A549 treated with ZK216348 at 1 μM for 4 hours (cell line): ENCODE measurements at places on chromosomes 11 and 22. TPM values are rescaled to one million over a fixed set of nuclear protein-coding genes. Genes with fewer than 3 reads are reported as not detected.

Gene SLC22A8
- not detected in 5 replicates for total RNA-seq

Gene GGT5
- 1.5 to 4.0 TPM (median 3.7 TPM) in 5 replicates for total RNA-seq

Gene GDPD4
- not detected in 5 replicates for total RNA-seq

Gene TRIM48
- total RNA-seq, result not detected in 5 replicates

Gene PTDSS2
- 26.9 to 53.0 TPM (median 47.1 TPM) in 5 replicates for total RNA-seq

Gene OR5B21
- total RNA-seq, result not detected in 5 replicates

Gene TPST2
- 9.6 to 13.0 TPM (median 10.8 TPM) in 5 replicates for total RNA-seq

Gene SCGB2A2
- not detected in 5 replicates for total RNA-seq

Gene FAM111B
- 6.2 to 9.0 TPM (median 7.7 TPM) in 5 replicates for total RNA-seq

Gene FOLH1
- total RNA-seq, result not detected in 5 replicates

Gene TRIM51
- not detected in 5 replicates for total RNA-seq

Gene OR52I2
- not detected in 5 replicates for total RNA-seq

Gene CATSPERZ
- total RNA-seq, result 1.7 to 2.4 TPM (median 2.3 TPM) in 5 replicates

Gene RANGAP1
- 57.6 to 97.5 TPM (median 96.4 TPM) in 5 replicates for total RNA-seq

Gene PGR
- total RNA-seq, result not detected in 5 replicates

Gene GNAZ
- total RNA-seq, result 1.8 to 3.3 TPM (median 2.7 TPM) in 5 replicates

Gene TRIM51G
- not detected in 5 replicates for total RNA-seq

Gene PATE2
- total RNA-seq, result 0.41 TPM in 1 of 5 replicates, not detected in the others

Gene RBM4B
- total RNA-seq, result 15.4 to 24.4 TPM (median 21.5 TPM) in 5 replicates

Gene MAP4K2
- total RNA-seq, result 5.2 to 11.6 TPM (median 9.0 TPM) in 5 replicates

Gene DEFB131B
- not detected in 5 replicates for total RNA-seq

Gene IGF2
- 1.9 to 3.3 TPM (median 3.1 TPM) in 5 replicates for total RNA-seq

Gene UBQLN3
- total RNA-seq, result not detected in 5 replicates

Gene NCAPH2
- 28.3 to 43.0 TPM (median 36.3 TPM) in 5 replicates for total RNA-seq

Gene C22orf42
- not detected in 5 replicates for total RNA-seq

Gene GLYATL2
- not detected in 5 replicates for total RNA-seq

Gene SLC22A6
- not detected in 5 replicates for total RNA-seq

Gene KRTAP5-7
- total RNA-seq, result not detected in 5 replicates

Gene INCENP
- 45.1 to 58.3 TPM (median 56.8 TPM) in 5 replicates for total RNA-seq

Gene SERHL2
- total RNA-seq, result 0.14 to 0.27 TPM (median 0.26 TPM) in 3 of 5 replicates, not detected in the others
